ENCODE measurements at places on chromosomes 16 and 17. TPM values are rescaled to one million over a fixed set of nuclear protein-coding genes. Genes with fewer than 3 reads are reported as not detected.

Gene TBCD
- polyA plus RNA-seq, result 69.8 TPM

Gene RPAIN
- polyA plus RNA-seq, result 52.3 TPM

Gene TMEM114
- not detected for polyA plus RNA-seq

Gene SLC35G6
- polyA plus RNA-seq, result 0.13 TPM

Gene HAP1
- polyA plus RNA-seq, result 0.05 TPM

Gene KRTAP2-3
- not detected for polyA plus RNA-seq

Gene KIF2B
- polyA plus RNA-seq, result not detected

Gene NRN1L
- polyA plus RNA-seq, result 1.6 TPM

Gene BICDL2
- not detected for polyA plus RNA-seq

Gene MSRB1
- polyA plus RNA-seq, result 39.0 TPM

Gene NACA2
- polyA plus RNA-seq, result 1.3 TPM

Gene NPTX1
- 0.43 TPM for polyA plus RNA-seq

Gene GRB7
- polyA plus RNA-seq, result 0.72 TPM

Gene DPEP3
- polyA plus RNA-seq, result 0.09 TPM

Gene PRMT7
- 51.8 TPM for polyA plus RNA-seq

Gene KRTAP4-6
- polyA plus RNA-seq, result not detected
